ENCODE measurements at places on chromosomes 16 and 17.
A peak's percentile ranks its signal among the peaks of the same experiment; 100 is the strongest.

GRCh38 chr16:11140098-11140375, 116.0 kb downstream of the SOCS1 start:
- DNase-seq: no peak

DNA sequence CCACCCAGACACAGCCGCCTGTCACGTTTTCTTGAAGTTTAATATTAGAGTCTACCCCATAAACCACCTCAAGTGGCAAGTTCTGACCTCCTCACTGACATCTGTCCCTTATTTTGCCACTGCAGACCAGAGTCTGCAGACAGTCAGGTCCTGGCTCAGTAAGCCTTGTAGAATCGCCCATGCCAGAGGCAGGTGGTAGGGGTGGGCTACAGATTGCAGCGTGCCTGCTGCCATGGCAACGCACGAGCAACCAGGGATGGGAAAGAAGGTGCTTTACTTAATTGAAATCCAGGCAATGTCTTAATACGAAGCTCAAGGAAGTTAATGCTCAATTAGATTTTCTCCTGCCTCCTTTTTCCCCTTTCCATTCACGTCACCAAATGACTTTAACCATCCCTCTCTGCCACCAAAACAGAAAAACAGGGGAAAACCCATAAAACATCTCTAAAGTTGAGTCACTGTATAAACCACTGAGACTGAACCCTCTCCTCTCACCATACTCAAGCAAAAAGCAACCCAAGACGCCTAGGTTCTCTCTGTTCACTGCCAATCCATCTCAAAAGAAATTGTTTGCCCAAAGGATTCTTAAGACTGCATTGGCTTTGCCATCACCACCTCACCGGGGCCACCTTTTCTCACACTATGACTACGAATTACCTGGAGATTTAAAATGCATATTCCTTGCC, 228.8 kb downstream of the SLC39A11 start:
- no peak for DNase-seq

DNA sequence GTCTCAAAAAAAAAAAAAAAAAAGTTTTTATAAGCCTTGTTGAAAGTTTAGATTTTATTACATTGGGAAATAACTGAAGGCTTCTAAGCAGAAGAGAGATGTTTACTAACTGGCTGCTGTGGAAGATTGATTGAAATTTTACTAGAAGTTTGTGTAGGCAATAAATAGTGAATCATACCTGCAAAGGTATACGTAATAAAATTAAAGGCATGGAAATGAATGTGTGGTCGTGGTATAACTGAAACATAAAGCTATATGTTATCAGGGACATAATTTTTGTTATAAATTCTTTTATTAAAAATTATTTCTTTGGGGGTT, 8.7 kb downstream of the LUC7L3 start:
- DNase-seq: no peak

- no peak for DNase-seq
Observed at GRCh38 chr17:69485251-69485661, 70.8 kb downstream of the MAP2K6 start.

- DNase-seq: no peak
Observed at GRCh38 chr17:43562679-43563599, 16.8 kb upstream of the ETV4 start.

DNA sequence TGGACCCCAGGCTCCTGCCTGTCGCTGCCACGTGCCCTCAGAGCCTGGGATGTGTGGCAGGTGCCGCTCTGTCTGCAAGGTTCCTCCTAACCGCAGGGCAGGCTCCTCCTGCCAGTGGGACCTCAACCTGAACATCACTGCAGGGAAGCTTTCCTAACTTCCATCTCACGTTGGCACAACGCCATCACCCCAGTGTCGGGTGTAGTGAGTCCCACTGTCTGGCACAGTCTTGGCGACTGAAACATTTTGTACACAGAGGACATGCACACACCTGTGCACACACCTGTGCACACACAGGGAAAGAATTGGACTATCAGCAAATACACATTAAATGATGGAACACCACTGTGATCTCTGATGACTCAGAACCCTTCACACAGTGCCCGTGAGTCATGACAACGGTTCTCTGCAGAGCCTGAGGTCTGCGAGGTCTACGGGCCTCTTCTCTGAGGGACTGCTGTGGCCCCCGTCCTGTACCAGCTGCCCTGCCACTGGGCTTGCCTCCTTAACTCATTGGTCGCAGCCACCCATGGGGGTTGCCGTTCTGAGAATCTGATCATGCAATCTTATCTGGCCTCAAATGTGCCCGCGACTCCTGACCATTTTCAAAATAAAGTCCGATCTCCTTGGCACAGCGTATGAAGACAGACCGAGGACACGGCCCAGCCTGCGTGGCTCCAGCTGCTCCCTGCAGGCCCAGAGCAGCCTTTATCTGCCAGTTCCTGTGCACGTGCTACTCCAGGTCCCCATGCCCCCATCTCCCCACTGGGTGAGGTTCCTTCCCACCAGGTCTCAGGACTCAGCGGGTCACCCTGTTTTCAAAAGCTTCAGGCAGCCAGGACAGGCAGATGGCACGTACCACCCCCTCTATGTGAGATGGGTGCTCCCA, 7.6 kb downstream of the CCDC57 start:
- DNase-seq: peak; percentile 49

DNA sequence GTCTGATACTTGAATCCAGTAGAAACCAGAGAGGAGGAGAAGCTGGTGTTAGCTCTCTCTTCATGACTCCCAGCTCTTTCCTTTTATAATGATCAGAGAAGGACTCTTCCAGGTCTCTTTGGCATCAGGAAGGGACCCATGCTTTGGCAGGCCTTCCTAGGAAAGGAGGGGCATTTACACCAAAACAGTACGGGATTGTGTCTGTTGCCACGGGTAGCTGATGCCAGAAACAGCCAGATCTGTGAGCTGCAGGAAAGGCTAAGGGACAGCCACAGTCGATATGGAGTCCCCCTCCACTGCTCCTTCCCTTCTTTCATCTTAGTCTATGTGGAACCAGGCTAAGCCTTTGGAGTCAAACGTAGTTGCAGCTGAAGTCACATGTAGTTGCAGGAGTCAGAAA, 9.3 kb downstream of the CEP295NL start:
- no peak for DNase-seq

DNA sequence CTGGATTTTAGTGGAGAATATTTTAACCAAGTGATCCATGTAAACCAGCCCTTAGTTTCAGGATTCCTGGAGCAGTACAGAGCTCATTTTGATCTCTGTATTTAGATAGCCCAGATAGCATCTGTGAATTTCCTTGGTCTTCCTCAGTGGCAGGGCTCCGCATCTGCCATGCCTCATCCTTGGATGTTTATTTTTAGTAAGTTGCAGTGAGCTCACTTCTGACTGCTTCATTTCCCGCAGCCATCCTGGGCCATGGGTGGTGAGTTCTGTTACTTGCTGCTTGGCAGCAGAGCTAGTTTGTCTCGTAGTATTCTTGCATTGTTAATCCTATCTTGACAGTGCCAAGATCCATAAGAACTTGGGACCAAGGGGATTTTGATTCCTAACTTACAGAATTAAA, 33.7 kb downstream of the IST1 start:
- DNase-seq: no peak

DNA sequence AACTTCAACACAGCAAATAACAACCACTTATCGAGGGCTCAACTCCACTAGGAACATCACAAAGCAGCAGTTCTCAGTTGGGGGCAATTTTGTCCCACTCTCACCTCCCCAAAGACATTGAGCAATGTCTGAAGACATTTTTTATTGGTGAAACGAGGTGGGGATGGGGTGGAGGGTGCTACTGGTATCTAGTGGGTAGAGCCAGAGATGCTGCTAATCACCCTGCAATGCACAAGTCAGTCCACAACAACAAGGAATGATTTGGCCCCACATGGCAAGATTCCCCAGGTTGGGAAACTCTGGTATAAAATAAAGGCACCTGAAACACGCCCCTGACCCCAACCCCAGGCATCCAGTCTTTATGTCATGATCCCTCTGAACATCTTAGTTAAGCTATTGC, 33.3 kb downstream of the TLE7 start:
- DNase-seq: no peak

DNA sequence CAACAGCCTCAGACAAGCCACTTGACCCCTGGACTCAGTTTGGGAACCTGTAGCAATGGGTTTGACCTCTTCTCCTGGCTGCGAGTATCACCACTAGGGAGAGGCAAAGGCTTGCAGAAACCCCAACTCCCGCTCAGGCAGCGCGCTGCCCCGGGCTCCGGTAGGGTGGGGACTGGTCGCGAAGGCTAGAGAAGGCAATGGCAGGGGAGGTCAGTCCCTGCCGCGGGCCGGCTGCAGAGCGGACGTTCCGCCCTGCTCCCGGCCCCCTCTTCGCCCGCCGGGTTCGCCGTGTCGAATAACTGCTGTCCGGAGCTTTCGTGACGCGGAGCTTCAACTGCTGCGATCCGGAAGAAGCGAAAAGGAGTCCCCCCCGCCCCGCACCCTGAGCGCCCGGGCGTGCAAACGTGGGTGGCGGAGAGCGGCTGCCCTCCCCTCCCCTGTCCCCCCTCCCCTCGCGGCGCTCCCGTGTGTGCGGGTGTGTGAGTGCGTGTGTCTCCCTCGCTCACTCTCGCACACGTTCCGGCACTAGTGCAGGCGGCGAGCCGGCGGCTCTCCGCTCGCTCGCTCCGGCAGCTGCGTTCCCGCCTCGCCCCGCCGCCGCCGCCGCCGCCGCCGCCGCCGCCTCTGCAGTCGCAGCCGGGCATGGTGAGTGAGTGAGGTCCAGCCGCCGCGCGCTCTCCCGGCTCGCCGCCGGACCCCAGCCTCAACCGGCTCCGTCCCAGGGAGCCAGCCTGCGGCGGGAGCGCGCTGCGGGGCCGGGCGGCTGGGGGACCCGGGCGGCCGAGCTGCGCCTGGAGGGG, 772 bp upstream of the SHISA6 start:
- DNase-seq: no peak

GRCh38 chr16:53784291-53784690, 80.3 kb downstream of the FTO start:
- DNase-seq: no peak

- DNase-seq: no peak
Observed at GRCh38 chr17:2393954-2394749, 6.7 kb downstream of the MNT start.

DNA sequence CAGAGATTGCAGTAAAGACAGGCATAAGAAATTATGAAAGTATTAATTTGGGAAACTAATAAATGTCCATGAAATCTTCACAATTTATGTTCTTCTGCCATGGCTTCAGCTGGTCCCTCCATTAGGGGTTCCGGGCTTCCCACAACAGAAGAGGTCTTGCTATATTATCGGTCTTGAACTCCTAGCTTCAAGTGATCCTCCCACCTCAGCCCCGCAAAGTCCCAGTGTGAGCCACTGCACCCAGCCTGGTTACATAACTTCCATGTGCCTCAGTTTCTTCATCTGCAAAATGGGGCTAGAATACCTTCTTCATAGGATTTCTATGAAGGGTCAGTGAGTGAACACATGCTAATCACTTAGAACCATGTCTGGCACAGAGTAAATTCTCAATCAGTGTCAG, 13.5 kb upstream of the ITGAM start:
- DNase-seq: no peak

- DNase-seq: no peak
Observed at GRCh38 chr16:78395035-78395434, 295.6 kb downstream of the WWOX start.

GRCh38 chr16:58343562-58343961, 48.7 kb upstream of the GINS3 start:
- DNase-seq: no peak

- DNase-seq: no peak
Observed at GRCh38 chr16:71853413-71853812, 7.6 kb downstream of the ATXN1L start.

DNA sequence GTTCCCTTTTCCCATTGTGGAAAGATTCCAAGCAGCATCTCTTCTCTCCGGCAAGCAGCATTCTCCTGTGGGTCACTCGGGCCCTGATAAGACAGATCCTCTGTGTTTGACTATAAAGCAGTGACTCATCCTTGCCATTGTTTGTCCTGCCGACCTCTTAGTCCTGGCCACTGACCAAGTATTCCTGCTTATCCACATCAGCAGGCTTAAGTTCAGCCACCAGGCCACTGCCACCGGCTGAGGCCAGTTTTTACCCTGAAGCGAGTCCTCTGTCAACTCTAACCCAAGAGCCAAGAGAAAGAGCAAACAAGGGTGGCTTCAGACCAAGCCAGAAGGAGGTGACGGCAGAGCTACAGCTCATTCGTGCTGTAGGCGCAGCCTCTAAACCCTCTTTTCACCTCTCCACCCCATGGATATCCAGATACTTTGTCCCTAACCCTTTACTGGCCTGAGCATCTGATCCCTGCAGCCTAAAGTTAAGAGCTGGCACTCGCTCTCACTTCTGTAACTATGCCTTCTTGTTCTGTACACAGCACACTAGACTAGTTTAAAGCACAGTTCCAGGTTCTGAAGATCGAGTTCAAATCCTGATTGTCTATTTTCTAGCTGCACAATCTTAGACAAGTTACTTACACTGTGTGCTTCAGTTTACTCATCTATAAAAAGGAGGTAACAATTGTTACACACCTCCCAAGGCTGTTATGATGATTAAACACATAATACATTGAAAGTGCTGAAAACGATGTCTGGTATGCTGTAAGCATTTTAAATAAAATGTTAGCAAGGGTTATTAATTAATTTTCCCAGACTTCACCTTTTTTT, 31.0 kb downstream of the SOX9 start:
- DNase-seq: no peak

DNA sequence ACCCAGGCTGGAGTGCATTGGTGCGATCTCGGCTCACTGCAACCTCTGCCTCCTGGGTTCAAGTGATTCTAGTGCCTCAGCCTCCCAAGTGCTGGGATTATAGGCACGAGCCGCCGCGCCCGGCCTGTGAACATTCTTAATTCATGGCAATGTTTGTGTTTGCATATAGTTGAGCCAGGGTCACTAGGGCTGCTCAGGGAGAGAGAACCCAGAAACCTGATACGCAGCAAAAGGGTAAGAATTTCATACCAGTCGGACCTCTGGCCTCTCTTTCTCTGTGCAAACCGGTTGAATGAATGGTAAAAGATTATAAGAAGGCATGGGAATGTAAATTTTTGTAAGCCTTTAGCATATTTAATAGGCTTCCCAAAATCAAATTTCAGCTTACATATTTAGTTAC, 6.9 kb upstream of the TMEM98 start:
- no peak for DNase-seq

DNA sequence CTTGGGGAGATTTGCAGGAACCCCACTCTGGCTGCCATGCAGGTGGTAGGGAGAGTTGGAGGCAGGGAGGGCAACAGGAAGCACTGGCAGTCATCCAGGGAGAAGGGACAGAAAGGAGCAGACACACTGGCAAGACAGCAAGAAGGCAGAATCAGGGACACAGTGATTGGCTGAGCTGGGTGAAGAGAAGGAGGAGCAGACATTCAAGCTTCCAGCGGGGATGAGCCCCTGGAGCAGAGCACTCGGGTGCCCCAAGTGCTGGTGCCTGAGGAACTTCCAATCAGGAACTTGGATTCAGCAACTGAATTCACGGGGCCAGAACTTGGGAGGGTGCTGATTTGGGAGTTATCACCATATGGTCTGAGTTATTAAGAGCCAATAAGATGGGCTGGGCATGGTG, 6.3 kb upstream of the ITGA3 start:
- DNase-seq: no peak

- DNase-seq: no peak
Observed at GRCh38 chr16:82685526-82685925, 58.8 kb downstream of the CDH13 start.
